GM03348 (cell line): ENCODE measurements at places on chromosomes 16 and 17.

GRCh38 chr17:19361326-19361725 is 1.2 kb downstream of the B9D1 start:
- DNase-seq: no peak

DNA sequence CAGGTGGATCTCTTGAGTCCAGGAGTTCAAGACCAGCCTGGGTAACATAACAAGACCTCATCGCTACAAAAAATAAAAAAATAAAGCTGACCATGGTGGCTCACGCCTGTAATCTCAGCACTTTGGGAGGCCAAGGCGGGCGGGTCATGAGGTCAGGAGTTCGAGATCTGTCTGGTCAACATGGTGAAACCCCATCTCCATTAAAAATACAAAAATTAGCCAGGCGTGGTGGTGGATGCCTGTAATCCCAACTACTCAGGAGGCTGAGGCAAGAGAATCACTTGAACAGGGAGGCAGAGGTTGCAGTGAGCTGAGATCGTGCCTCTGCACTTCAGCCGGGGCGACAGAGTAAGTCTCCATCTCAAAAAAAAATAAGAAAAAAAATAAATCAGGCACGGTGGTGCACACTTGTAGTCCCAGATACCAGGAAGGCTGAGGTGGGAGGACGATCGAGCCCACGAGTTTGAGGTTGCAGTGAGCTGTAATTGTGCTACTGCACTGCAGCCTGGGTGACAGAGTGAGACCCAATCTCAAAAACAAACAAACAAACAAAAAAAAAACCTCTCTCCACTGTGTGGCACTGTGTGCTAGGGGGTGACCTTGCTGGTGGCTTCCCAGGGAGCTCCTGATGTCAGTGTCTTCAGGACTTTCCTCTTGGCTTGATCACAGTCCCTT is 19.8 kb upstream of the MAPK3 start:
- DNase-seq: no peak

DNA sequence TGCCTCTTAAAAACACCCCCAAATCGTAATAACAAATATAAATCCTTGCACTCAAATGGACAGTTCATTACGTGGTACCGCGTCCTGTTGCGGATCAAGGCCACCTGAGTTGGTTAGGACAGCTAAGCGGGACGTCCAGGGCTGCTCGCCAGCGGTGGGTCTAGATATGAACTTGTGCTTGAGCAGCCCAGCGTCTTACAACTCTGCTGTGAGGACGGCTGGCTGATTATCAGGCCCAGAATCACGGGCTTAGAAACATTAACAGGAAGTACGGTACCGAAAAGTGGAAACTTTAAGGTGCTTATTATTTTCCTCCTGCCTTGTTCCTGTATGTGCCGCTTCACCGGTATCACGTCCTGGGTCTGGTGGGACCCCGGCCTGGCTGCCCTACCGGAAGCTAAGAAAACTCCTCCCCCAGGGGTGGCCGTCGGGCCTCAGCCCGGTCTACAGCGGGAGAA is 832 bp upstream of the SRRM2 start:
- DNase-seq: no peak

DNA sequence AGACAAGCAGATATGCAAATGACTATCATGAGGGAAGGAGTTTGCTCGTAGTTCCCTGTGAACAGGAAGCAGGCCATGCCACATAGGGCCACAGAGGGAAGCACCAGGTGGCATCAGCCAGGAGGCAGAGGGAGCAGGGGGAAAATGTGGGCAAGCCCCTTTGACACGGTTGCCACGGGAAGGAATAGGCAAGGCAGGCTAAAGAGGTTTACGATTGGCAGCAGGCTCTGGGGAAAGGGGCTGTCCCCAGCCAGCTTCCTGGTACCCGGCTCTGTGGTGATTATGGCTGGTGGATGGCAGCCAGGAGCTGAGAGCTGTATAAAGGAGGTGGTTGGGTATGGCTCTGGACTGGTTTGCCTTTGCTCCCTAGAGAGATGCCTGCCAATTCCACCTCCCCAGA is 848 bp downstream of the CES3 start:
- DNase-seq: no peak

GRCh38 chr16:84692451-84693214 is 7.2 kb upstream of the USP10 start:
- no peak for DNase-seq
